ENCODE measurements at places on chromosomes 5 and 9.

DNA sequence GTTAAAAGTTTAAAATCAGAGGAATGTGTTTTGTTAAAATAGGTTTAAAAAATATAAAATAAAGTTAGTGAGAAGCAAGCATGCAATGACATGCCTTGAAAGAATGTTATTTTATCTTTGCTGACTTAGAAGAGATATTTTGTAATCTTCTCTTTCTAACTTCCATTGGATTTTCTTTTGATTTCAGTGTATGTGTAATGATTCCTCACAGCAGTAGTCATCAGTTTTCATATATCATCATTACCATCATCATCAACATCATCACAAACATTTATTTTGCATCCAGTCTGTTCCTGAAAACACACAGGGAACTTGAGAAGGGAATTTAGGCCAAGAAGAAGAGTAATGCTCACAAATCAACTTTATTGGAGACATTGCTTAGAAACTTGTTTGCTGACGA lies 699.6 kb downstream of the TAF11L14 start:
- no peak for DNase-seq

DNA sequence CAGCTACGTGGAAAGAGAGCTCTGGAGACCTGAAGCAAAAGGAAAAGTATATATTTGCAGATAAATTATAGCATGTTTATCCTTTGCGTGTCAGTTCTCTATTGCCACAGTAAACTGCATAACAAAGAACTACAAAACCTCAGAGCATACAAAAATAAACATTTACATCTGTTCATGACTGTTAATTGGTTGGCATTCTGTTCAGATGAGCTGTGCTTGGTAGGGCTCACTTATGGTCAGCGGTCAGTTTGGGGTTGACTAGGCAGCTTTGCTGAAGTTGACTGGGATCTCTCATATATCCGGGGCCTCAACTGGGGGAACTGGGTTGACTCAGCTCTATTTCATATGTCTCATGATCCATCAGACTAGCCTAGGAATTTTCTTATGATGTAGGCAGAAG lies 257.7 kb downstream of the TLE1 start:
- DNase-seq, result peak; percentile 99

GRCh38 chr9:123960366-123960765 lies 30.4 kb upstream of the DENND1A start:
- no peak for DNase-seq

- DNase-seq, result no peak
These were observed 37.3 kb downstream of the SEC61B start for GRCh38 chr9:99259231-99259918.

DNA sequence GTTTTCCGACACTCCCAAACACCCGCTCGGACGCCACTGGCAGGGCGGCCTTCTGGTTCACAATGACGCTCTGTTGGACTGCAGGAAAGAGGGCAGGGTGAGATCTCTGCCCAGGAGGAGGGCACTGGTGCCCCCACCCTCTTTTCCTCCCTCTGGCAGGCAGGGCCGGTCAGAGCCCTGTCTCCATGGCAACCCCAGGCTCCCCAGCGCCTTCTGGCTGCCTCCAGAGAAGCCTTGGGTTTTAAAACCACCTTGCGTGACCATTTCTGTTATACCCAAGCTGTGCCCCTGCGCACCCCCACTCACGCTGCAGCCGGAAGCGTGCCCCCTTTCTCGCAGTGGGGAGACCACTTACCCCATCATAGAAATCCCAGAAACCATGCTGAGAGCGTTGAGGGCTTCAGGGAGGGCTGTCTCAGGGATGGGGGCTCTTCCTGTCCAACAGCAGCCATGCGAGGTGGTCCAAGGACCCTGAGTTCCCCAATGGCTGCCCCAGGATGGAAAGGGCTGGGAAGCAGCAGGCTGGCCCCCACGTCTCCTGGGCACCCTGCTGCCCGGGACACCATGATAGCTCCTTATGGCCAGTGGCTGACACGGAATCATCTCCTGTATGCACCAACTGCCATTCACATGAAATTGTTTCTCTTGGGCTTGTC lies 7.3 kb downstream of the C9orf50 start:
- no peak for DNase-seq

- no peak for DNase-seq
These were observed 24.4 kb upstream of the SH3RF2 start for GRCh38 chr5:145912019-145912418.

DNA sequence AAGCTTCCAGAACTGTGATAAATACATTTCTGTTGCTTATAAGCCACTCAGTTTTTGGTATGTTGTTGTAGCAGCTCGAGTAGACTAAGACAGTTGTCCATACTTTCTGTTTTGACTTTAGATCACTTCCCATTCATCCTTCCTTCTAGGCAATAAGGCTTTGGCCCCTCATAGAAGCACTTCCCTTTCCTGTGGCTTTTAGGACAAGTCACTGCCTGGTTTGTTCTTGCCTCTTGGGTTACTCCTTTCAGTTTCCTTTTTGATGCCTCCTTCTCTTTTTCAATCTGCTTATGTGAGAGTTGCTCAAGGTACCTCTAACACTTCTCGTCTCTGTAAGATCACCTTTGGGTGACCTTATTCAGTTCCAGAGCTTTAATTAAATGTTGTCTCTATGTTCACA lies 72.4 kb upstream of the NTRK2 start:
- DNase-seq, result no peak

- peak; percentile 28 for DNase-seq
These were observed 38.6 kb downstream of the RALGPS1 start for GRCh38 chr9:126953041-126953809.

- no peak for DNase-seq
These were observed 9.6 kb downstream of the STK10 start for GRCh38 chr5:172178301-172178987.

GRCh38 chr9:93593144-93593658 lies 16.8 kb downstream of the PHF2 start:
- no peak for DNase-seq

GRCh38 chr5:153565822-153566221 lies 75.4 kb downstream of the GRIA1 start:
- peak; percentile 47 for DNase-seq

DNA sequence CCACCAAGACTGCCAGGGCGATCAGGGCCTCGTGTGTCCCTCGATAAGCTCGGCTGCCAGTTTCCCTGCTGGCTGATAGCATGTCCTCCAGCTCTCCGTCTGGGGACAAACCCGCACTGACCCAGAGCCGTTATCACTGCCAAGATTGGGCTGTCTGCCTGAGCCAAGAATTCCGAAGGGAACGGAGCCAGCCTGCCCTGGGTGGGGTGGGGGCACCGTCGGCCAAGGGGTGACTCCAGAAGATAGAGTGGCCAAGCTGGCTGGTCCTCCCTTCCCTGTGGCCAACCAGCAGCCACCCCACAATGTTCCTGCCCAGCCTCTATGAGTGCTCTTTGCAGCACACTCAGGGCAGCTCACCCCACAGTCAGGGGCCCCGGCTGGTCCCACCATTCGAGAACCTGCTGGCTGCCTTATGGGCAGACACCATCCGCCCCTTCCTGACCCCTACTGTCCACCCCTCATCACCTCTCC lies 29.4 kb downstream of the HRH2 start:
- DNase-seq, result no peak

GRCh38 chr5:157594257-157594656 lies 18.7 kb upstream of the ADAM19 start:
- no peak for DNase-seq

- no peak for DNase-seq
These were observed 91.1 kb downstream of the ZNF608 start for GRCh38 chr5:124655251-124655917.

DNA sequence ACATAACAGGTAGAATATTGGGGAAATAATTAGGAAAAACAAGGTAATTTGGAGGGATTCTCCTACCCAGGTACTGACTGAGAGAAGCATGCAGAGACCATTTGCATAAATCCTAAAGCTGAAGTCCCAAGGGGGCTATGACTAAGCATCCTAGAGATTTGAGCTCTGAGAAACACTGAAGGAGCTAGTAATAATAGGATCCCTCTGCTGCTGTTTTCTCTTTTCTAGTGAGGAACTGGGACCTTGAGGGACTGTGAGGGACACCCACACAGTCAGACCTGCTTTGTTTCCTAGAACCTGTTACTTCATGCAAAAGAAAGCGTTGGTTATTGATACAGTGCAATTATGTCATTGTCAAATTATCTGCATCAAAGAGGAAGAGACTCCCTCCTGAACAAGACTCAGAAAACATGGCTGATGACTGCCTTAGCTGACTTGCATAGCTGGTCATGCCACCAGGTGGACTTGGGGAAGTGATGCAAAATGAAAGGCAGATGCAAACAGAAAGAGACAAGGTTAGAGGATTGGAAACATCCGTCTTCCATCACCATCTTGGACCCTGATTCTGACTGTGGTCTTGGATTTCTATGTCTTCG lies 335.4 kb downstream of the NTRK2 start:
- DNase-seq, result no peak

GRCh38 chr5:96506376-96506775 lies 73.3 kb upstream of the PCSK1 start:
- DNase-seq, result peak; percentile 10

- no peak for DNase-seq
These were observed 139.6 kb upstream of the RANBP3L start for GRCh38 chr5:36441280-36441679.

- DNase-seq, result no peak
These were observed 328.6 kb downstream of the PIK3R1 start for GRCh38 chr5:68544091-68544647.

Measured in mesenchymal stem cell (in vitro differentiated cells and primary cell).